ENCODE measurements at places on chromosomes 2 and 18.

DNA sequence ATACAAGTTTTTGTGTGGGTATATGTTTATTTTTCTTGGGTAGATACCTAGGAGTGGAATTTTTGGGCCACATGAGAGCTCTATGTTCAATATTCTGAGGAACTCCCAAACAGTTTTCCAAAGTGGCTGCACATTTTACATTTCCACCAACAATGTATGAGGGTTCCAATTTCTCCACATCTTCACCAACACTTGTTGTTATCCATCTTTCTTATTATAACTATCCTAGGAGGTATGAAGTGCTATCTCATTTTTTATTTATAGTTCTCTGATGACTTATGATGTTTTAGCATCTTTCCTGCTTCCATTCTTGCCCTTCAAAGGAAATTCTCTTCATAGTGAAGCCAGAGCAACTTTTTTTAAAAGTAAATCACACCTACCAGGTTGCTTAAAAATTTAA lies 8.7 kb downstream of the PGAP1 start:
- DNase-seq = no peak

GRCh38 chr2:218180467-218181114 lies 13.8 kb upstream of the CXCR1 start:
- no peak for DNase-seq

DNA sequence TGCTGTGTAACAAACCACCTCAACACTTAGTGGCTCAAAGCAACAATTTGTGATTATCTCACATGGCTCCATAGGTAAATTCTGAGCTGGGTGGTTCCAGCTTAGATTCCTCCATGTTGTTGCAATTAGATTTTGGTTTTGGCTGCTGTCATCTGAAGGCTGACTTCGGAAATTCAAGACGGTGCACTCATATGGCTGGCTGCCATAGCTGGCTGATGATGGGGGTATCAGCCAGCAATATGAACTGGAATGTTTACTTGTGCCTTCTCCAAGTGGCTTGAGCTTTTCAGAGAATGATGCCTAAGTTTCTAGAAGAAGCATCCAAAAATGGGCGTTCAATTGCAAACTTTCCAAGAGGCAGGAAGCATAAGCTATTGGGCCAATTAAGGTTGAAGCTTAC lies 213.1 kb downstream of the GCA start:
- no peak for DNase-seq

GRCh38 chr2:48415836-48416515 lies 114.0 kb upstream of the STON1 start:
- DNase-seq = no peak

GRCh38 chr2:102200539-102200938 lies 13.7 kb downstream of the IL1RL2 start:
- DNase-seq = no peak

DNA sequence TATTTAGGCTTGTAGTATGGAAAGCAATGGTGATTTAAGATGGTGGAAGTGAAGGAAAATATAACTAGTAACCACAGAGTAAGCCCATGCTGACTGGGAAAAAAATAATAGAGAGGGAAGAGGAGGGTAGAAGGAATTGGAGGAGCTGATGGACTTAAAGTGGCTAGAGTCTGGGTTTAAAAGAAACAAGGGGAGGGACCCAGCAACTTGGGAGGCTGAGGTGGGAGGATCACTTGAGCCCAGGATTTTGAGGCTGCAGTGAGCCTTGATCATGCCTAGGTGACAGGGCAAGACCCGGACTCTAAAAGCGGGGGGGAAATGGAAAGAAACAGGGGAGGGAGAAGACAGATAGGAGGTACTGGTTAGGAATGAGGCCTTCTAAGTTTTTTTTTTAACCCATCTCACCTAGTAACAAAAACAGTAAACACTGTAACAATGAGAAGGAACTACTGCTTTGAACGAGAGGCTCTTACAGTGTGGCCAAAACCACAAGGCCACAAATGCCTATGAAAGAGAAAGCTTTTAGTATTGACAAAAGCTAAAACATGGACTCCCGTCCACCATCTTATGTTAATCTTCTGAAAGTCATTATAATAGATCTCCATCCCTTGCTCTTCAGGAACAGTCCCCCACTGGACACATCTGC lies 26.6 kb downstream of the METTL8 start:
- DNase-seq = no peak

DNA sequence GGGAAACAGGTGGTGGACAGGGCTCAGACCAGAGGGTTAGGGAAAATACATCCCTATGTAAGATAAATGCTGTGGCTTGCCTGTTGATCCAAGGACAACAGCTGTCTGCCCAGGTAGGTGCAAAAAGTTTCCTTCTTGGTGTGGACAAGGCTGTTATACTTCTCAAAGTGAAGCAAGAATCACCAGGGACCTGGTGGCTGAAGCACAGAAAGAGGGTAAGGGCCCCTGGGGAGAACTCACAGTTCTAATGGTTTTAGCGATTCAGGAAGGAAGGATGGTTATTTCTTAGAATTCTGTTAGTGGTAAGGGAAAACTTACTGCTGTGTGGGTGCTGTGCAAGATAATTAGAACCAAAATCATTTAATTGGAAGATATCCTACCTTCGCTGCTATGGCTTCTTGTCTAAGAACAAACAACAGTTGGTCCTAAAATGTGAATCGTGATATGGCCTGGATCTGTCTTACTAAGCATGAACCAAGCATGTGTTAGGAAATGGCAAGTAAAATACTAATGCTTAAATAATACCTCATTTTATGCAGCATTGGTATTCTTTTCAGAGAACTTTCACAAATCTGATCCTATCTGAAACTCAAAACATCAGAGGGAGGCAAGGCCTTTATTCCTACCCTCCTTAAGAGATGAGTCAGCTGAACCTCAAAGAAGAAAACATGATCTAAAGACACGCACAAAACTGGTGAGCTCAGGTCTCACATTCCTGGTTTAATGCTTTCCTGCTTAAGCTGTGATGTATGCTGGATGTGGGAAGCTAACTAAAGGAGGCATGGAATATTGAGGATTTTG lies 159.2 kb upstream of the THUMPD2 start:
- DNase-seq = no peak

GRCh38 chr2:128511731-128512378 lies 193.2 kb upstream of the HS6ST1 start:
- DNase-seq = no peak

DNA sequence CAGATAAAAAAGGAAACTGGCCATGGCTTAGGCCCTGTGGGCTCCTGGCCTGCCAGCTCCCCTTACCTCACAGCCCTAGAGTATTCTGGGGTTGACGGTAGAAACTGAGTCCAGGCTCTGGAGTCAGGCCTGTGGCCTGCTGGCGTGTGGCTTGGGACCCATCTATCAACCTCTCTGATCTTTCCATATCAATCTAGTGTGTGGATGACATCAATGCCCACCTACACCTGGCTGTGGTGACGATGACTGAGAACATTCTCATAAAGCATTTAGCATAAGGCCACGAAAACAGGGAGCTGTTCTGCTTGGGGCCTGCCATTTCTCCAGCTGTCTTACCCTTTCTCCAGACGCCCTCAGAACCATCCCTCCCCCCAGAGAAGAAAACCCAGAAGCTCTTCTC lies 17.9 kb downstream of the PCARE start:
- no peak for DNase-seq

DNA sequence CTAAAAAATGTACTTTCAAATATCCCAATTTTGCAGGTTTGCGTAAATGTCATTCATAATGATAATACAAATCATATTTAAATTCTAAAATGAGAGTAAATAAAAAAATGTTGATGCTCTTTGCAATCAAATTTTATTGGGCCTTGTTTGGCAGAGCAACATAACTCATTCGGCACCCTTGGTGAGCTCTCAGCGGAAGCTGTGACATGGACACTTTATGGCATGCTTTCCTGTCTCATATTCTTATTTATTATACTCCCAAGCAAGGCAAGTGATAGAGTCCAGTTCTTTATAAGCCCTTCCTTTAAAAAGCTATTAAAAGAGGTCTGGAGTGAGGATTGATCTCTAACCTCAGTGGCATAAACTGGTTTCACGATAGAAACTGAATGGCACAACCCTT lies 1493.2 kb upstream of the NXPH2 start:
- no peak for DNase-seq

GRCh38 chr2:239277401-239278085 lies 123.3 kb downstream of the HDAC4 start:
- DNase-seq = no peak

- DNase-seq = no peak
Measured at GRCh38 chr2:221397187-221397586, 174.9 kb downstream of the EPHA4 start.

DNA sequence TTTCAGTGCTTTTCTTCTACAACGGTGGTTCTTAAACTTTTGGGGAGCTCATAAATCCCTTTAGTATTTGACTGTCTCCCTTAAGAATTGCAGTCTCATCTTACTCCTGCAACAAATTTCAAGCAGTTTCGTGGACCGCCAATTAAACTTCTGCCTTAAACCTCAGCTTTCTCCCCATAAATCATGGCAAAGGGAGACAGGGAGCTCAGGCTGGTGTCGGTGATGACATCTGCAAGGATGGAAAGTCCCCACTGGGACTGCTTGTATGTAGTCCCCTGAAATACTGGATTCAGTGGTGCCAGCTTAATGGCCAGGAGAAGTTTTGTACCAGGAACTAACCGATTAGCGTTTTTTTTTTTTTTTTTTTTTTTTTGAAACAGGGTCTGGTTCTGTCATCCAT lies 148.7 kb upstream of the ITGA6 start:
- DNase-seq = no peak

Measured in midbrain (tissue), 1 donor.